Activated CD4-positive, alpha-beta T cell treated with anti-CD3 and anti-CD28 coated beads, Interleukin-2, Interleukin-4, amounts not matched to agents 100 ng/mL and 50 ng/mL, durations not matched to agents 16 hours and 8 hours (primary cell): ENCODE measurements at places on chromosomes 3 and 15.

GRCh38 chr3:53092216-53092615 is 38.0 kb downstream of the RFT1 start:
- no peak for DNase-seq

- no peak for DNase-seq
Observed at GRCh38 chr15:98800437-98801233, 152.3 kb downstream of the IGF1R start.

- DNase-seq: no peak
Observed at GRCh38 chr3:144344925-144345548, 373.4 kb downstream of the DIPK2A start.

- DNase-seq: no peak
Observed at GRCh38 chr3:187263270-187263669, 28.3 kb downstream of the MASP1 start.

GRCh38 chr3:143412084-143412483 is 292.5 kb downstream of the CHST2 start:
- no peak for DNase-seq

- DNase-seq: no peak
Observed at GRCh38 chr3:171556148-171556547, 95.9 kb upstream of the TNIK start.

- no peak for DNase-seq
Observed at GRCh38 chr3:79968418-79968817, 200.6 kb upstream of the ROBO1 start.
